ENCODE measurements at places on chromosomes 4 and X.

DNA sequence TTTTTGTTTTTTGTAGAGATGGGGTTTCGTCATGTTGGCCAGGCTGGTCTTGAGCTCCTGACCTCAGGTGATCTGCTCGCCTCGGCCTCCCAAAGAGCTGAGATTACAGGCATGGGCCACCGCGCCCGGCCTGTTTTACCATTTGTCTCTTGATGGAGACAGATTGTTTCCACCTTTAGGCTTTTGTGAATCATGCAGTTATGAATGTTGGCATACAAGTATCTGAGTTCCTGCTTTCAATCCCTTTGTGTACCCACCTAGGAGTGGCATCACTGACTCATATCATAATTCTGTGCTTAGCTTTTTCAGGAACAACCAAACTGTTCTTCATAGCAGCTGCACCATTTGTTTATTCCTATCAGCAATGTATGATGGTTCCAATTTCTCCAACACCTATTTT, 20.2 kb upstream of the MGST2 start:
- no peak for DNase-seq

DNA sequence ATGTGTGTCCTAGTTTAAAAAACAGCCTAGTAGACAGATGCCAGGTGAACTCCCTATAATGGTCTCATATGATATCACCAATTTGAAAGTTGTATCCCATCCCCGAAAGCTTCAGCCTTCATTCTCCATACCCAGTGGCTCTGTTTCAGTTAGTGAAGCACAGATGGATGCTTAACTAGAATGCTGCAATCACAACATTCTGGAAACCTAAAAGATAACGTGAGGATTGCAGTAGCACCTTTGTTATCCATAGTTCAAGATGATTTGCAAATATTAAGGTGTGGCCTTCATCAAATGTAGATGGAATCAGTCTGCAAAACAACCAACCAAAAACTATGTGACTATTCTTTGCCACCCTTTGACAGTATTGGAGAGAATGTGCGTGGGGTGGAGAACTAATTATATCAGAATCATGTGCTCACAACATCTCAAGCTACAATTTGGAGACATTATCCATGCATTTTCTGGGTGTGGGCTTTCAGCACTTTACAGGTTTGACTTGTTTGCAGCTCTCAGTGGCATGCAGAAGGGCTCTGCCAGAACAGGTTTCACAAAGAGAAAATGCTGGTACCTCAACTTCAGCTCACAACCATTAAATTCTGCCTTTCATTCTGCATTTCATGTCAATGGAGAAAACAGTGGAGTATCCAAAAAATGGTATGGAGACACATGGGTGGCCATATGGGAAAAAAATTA, 18.3 kb upstream of the PPID start:
- no peak for DNase-seq

GRCh38 chr4:56972389-56972788, 5.0 kb downstream of the NOA1 start:
- no peak for DNase-seq

- no peak for DNase-seq
These were observed 93.2 kb upstream of the ATP8A1 start for GRCh38 chr4:42750091-42750490.

- DNase-seq: no peak
These were observed 166.7 kb upstream of the MAB21L2 start for GRCh38 chr4:150415213-150415612.

GRCh38 chrX:134601240-134601765, 57.0 kb downstream of the PLAC1 start:
- no peak for DNase-seq

DNA sequence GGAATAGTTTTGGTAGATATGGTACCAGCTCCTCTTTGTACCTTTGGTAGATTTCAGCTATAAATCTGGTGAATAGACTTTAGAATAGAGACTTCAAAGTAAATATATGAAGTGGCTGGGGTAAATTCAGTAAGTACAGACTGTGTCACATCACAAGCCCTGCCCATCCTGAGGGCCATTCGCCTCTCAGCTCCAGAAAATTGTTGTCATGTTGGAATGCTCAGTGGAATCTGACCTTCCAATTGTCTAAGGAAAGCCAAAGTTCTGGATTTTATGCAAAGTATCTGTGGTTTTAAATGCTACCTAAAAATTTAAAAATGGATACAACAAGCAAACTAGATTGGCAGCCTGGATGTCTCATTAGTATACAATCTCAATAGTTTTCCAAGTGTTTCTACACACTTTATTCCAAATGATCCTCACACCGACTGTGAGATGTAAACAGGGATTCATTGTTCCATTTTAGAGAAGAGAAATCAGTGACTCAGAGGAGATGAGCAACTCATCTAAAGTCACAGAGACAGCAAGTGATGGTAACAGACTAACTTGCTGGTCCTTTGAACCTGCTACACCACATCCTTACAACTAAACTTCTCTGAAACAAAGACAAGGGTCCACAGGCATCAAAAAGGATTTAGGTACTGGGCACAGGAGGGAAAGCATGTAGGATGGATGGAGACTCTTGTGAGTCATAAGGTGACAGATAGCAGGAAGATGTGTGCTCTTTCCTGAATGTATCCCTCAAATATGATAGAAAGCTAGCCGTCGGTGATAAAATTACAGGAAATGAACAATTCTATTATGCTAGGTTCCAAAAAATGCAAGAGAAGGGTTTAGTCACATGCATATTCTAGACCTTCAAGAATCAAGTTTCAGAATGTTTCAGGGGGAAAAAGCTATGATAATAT, 127.3 kb downstream of the ATP10D start:
- DNase-seq: no peak

DNA sequence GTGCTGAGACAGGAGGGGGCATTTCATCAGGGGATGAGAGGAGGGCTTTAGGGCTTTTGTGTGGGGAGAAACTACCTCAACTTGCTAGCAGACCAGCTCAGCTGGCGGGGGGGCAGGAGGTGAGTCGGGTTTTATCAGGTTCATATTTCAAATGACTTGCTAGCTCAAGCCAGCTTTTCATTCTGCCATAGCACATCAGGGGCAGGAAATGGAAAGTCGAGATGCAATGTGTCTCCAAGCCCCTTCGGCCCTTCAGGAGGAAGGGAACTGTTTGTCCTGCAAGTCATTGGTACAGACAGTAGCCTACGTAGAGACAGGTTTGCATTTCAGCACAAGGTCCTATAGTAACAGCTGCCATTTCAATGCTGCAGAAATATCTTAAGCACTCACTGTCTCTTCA, 194.1 kb downstream of the PTTG2 start:
- no peak for DNase-seq

GRCh38 chr4:14800977-14801376, 201.3 kb upstream of the CPEB2 start:
- DNase-seq: no peak

GRCh38 chrX:111020283-111020682, 75.7 kb upstream of the PAK3 start:
- DNase-seq: no peak

DNA sequence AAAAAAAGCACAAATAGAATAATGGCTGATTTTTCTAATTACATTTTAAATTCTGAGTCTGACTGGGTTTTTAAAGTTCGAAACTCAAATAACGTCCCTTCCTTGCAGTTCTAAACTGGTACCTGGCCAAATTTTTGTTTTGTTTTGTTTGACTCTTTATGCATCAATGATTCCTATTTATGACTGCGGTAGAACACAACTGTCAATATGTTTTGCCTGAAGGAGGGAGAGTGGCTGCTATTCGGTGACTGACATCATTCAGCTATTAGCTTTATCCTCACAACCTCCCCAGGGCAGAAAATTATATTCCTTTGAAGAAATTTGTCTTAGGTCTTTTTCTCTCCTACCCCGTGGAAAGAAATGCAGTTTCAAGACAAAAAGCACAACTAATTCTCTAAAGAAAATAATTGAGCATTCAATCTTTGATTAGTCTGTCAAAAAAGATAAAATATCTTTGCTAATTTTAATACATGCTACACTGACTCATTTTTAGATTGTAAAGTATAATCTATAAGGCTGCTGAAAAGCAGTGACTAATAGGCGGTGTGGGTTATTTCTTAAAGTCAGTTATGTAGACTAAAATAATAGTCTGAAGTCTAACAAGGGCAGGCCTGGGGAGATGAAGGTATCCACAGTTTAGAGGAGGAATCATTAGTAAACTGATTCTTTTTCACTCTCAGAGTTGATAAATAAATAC, 61.9 kb downstream of the TMEM150C start:
- DNase-seq: no peak

GRCh38 chrX:109485470-109486340, 3.8 kb upstream of the GUCY2F start:
- peak; percentile 65 for DNase-seq

- DNase-seq: no peak
These were observed 3.3 kb upstream of the RELL1 start for GRCh38 chr4:37689353-37690095.

GRCh38 chrX:47217121-47217851, 1.2 kb upstream of the CDK16 start:
- DNase-seq: no peak

GRCh38 chrX:139172731-139173130, 357.8 kb upstream of the F9 start:
- DNase-seq: no peak

DNA sequence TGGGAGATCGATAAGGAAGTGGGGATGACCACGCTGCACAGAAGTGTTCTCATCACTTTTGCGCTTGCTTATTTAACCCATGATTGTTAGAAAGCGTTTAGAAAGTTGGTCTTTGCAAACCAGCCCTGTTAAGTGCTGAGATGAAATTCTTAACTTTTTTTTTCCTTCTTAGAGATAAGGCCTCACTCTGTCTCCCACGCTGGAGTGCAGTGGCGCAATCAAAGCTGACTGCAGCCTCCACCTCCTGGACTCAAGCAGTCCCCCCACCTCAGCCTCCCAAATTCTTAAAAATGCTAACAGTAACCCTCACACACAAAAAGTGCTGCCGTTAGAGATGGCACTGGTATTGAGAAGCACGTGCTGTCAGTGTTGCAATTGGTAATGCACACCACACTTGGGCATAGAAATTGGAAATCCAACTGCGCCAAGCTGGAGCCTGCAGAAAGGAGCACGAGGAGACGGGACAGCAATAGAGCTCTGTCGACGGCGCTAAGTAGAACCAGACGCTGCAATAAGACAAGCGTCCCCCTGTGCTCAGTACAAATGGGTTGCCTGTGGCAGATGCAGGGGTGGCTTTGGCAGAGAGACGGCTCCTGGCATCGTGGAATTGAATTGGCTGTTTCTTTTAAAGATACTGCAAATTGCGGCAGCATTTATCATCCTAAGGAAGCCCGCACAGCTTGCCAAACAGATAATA, 113.4 kb downstream of the TBL1X start:
- no peak for DNase-seq

DNA sequence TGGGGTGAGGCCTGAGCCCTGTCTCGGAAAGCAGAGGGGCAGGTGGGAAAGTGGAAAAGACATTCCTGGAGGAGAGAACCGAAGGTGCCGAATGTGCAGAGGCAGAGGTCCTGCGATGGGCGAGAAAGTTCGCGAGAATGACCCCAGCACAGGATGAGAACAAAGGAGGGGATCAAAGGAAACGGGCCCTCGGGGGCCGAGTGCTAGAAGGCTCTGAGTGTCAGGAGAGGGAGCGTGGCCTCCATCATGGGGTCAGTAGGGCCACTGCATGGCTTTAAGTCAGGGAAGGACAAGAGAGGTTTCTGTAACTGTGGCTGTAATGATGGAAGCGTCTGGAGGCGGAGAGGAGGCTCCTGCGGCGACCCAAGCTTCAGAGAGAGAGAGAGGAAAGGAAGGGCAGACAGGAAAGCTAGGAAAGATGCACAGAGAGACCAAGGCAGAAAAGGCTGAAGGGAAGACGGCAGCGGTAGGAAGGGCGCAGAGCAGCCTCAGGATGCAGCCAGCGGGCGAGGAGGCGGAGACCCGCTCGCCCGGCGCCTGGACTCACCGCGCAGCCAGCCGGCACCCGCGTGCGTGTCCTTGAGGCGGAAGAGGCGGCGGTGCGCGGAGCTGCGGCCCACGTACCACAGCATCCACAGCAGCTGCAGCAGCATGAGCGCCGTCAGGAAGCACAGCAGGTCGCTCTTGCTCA, 669 bp downstream of the OTOP1 start:
- no peak for DNase-seq

- DNase-seq: no peak
These were observed 59.9 kb downstream of the KIT start for GRCh38 chr4:54717694-54718093.

GRCh38 chrX:115562480-115562847, 1.5 kb downstream of the PLS3 start:
- DNase-seq: no peak

- DNase-seq: no peak
These were observed 326.3 kb downstream of the RAPGEF2 start for GRCh38 chr4:159428975-159429692.

DNA sequence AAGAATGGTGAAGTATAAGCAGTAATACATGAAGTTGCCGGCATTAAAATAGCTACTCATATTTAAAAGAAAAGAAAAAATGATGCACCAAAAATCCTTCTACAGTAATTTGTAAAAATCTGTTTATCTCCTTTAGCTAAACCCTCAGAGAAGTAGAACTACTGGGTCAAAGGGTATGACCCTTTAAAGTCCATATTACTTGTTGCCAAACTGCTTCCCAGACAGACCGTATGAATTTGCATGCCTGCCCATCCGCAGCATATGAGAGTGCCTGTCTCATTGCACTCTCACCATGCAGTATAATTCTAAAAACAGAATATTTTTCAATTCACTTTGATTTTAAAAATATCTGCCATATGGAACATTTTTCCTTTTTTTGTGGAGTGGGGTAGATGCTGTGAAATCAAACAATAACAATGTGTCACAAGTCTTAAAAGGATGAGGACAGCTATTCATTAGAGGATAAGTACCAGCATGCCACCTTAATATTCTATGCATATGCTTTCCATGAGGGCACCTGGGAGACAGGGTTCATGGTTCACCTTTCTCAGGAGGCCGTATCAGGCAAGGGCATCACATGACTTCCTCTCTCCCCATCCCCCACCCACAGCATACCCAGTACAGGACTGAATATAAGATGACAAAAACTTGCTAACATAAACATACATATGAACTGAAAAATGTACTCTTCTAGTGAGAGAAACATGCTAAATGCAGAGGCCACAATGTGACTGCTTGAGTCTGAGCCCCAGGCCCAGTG, 17.8 kb downstream of the ZDHHC9 start:
- no peak for DNase-seq

DNA sequence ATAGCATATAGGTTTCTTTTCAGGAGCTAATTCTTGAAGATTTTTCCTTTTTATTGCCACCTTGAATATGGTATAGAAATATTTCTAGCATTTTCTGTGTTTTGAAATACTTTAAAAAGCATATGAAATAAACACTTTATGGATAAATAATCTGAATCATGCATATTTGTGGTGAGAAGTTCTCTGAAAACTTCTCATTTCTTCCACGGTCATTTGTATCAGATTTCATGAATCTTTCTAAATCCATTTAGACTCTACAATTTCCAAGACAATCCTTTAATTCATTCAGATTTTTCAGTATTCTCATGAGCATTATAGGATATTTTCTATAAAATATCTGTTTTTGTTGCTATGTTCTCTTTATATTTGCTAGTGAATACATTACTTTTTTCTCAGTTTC, 16.2 kb upstream of the CA5B start:
- DNase-seq: no peak

DNA sequence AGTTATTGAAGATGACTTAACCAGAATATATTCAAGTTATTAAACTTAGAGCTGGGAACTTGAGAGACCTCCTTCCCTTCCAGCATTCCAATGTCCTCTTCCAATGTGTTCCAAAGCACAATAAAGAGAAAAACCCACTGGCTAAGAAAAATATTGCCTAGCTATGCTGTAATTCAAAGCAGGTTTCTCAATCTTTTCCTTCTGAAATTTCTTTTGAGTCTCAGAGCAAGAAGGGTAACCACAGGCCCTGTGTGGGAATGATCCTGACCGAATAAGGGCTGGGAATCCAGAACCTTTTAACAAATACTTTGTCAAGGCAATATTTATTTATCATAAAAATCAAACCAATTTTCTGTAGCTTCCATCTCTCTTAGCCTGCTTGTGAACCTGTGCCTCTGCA, 150.7 kb upstream of the SFRP2 start:
- DNase-seq: no peak

Measured in sciatic nerve (tissue), 2 donors.